ENCODE measurements at places on chromosomes 12 and 14. TPM values are rescaled to one million over a fixed set of nuclear protein-coding genes. Genes with fewer than 3 reads are reported as not detected.
A peak's percentile ranks its signal among the peaks of the same experiment; 100 is the strongest.

DNA sequence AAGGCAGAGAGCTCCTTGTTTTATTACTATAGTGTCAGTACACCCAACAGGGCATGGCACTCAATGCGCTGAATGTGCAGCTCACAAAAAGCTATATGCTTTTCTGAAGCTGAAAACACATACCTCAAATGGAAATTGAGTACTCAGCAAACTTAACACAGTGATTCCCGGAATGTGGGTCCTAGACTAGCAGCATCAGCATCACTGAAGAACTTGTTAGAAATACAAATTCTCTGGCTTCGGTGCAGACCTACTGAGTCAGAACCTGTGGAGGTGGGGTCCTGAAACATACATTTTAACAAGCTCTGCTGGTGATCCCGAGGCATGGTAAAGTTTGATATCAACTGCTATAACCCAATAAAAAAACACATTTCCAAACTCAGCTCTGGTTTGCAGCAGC is 14.9 kb downstream of the RERG start:
- DNase-seq, result no peak

DNA sequence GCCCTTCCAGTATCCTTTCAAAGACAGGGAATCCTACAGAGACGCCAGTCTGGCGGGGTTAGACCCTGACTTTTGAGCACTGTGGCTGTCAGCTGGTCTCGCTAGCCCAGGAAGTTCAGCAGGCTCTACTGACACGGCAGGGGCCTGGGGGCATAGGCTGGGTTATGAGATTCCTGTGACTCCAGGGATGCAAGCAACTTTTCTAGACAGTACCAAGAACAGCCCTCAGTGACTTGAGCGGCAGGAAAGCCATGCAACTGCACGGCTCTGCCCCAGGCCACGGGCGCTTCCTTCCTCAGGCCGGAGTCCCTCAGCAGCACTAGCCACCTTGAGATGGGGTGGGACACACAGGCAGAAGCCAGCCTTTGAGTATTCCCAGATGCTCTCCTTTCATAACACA is 5.1 kb upstream of the SIVA1 start:
- no peak for DNase-seq

DNA sequence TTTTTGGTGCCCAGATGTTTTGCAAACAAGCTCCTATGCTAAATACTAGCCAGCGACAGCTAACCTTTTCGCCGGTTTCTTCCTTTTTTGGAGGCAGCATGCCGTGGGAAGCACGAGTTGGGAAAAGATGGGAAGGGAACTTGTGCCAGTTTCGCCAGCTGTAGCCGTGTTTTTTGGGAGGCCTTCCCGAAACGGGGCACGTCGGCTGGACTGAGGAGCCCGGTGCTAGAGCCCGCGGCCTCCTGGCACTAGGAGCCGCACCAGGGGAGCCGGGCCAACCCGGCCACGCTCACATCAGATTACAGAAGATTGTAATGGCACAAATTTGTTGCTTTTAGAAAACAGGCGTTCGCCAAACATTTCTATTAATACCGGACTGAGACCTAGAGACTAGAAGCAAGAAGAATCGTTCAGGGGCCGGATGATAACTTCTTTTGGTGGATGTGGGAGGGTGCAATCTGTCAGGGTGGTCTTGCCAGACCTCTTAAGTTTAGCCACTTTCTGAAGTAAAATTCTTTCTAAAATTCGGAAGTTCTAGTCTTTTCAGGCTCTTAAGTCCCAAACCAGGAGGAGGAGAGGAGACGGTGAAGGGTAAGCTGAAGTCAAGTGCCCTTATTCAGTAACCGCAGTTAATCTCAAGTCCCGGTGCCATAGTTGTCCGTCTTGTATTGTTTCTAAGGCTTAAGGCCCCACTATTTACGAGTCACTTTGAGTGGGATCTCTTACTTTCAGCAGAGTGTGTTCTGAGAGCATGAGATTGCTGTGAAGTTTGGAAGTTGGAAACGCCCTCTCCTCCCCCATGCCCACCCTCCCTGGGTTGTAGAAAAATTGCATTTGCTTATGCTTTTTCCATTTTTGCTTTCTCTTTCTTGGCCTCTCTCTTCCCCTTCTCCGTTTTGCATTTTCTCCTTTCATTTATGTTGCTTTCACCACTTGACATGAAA is 1.3 kb downstream of the RASSF3 start:
- no peak for DNase-seq

- no peak for DNase-seq
These were observed 1057.7 kb upstream of the TMEM132C start for GRCh38 chr12:127209318-127209717.

DNA sequence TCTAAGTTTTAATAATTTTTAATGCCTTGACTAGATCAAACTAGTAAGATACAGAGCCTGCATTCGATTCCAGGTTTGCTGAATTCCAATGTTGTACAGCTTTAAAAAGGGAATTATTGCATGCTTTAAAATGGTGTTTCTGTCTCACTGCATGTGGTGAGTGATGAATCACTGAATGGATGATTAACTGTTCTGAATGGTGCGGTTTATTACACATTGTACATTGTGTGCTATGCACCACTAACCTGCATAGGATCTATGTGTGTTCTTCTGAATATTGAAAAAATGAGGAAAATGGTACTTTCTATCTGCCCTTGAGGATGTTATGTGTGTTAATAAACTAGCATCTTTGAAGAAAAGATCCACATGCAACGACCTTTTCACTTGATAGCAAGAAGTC is 231.7 kb downstream of the NRXN3 start:
- DNase-seq, result no peak

- DNase-seq, result no peak
These were observed 28.5 kb downstream of the PAWR start for GRCh38 chr12:79662046-79662811.

DNA sequence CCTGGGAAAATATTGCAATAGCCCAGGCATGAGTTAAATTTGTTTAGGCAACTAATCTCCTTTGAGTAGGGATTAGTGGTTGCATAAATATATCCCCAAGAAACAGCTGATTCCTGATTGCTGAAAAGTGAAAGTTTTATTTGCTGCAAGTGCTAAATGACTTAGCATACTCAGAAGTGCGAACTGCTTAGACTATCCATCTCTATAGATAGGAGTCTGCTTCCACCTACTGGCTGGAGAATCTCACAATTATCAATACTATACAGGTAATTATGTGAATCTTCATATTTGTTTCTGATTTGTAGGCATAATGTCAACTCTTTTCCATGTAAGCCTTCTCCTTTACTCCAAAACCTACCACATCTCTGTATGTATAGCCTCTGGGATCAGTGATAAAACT is 12.0 kb upstream of the SLCO1B3 start:
- DNase-seq, result no peak

- no peak for DNase-seq
These were observed 664 bp downstream of the LRFN5 start for GRCh38 chr14:41607304-41607775.

DNA sequence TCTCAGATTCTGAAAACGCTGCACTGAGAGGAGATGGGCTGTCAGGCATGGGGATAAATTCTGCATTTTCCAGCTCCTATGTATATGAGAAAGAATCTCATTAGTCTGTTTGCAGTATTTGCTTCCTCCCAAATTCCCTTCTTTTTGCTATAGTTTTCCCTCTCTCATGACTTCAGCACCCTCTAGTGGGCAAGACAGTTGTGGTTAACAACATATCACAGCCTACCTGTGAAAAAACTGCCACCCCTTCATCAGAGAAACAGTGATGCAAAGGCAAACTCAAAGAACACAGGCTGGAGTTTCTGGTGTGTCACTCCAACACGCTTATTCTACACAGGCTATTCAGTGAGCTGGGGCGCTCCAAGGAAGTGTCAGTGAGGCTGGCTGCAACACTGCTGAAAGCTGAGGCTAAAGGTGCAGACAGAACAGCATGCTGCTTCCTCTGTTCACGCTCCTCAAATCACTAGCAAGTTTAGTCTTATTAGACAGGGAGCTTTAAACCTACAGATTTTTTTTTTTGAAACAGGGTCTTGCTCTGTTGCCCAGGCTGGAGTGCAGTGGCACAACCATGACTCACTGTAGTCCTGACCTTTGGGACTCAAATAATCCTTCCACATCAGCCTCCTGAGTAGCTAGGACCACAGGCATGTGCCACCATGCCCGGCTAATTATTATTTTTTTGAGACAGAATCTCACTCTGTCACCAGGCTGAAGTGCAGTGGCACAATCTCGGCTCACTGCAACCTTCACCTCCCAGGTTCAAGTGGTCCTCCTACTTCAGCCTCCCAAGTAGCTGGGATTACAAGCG is 19.3 kb downstream of the ZC2HC1C start:
- DNase-seq, result peak; percentile 56

DNA sequence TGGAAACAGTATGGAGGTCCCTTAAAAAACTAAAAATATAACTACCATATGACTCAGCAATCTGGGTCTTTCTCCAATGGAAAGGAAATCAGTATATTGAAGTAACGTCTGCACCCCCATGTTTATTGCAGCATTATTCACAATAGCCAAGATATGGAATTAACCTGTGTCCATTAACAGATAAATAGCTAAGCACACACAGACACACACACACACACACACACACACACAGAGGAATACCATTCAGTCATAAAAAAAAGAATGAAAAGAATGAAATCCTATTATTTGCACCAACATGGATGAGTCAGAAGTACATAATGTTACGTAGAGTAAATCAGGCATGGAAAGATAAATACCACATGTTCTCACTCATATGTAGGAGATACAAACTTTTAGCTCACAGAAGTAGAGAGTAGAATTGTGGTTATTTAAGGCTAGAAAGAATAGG is 4.7 kb downstream of the KLRK1 start:
- no peak for DNase-seq

DNA sequence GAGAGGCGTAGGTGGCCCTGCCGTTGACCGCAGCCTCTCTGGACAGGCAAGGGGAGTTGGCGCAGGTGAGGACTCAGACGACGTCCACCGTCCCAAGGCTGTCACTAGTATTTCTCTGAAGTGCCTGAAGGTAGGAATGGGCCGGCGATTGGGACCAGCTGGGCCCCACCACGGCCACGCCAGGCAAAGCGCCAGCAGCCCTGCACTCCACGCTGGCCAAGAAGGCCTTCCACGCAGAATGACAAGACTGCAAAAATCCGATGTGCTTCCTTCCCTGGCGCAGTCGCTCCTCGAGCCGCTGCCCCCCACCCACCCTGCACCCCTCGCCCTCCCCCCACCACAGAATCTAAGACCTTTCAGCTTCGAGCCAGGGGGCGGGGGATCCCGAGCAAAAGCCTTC is 17.3 kb upstream of the MLXIP start:
- DNase-seq, result no peak

DNA sequence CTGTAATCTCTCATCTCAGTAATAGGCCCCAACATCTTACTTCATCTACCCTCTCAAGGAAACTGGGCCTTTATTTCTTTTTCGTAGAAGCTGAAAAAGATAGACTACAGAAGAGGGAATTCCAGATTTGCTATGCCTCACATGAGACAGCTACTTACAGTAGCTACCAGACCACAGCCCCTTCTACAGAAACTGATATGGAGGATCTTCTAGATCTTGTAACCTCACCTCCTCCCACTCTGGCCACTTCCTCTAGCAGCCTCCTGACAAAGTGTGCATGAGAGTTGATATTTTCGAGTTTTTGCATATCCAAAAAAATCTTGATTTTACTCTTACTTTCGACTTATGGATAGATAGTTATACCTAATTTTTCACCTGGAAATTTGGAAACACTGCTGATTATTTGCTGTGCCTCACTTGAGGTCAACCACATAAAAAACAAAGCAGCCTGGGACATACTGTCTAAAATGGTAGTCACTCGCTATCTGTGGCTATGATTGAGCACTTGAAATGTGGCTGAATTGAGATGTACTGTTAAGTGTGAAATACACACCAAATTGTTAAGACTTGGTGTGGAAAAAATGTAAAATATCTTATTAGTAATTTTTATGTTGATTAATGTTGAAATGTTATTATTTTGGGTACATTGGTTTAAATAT is 86.3 kb upstream of the NID2 start:
- no peak for DNase-seq

DNA sequence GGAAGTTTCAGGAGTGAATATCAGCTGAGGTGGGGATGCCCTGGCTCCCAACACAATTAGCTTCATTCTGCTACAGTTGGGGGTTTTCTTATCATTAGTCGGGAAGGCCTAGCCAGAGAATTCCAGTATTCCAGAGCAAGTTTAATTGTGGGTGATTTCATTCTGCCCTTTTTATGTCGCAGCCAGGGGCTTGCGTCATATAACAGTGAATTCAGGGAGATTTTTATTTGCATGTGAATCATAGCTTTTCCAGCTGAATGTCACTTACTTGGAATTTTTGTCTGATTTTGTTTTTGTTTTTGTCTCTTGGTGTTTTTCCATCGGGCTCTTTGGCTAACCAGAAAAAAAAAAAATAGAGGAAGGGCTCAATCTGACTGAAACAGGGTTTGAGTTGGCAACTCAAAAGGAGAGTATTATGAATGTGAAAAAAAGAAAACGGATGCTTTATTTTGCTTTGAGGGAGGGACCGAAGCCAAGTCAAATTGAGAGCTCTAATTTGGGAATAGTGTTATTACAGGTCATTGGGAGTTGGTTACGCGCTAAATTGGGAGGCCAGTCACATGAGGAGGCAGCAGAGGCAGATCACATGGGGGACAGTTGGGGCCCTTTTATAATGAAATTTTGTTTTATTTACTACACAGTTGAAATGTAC is 119.4 kb downstream of the SAMD4A start:
- DNase-seq, result peak; percentile 86

DNA sequence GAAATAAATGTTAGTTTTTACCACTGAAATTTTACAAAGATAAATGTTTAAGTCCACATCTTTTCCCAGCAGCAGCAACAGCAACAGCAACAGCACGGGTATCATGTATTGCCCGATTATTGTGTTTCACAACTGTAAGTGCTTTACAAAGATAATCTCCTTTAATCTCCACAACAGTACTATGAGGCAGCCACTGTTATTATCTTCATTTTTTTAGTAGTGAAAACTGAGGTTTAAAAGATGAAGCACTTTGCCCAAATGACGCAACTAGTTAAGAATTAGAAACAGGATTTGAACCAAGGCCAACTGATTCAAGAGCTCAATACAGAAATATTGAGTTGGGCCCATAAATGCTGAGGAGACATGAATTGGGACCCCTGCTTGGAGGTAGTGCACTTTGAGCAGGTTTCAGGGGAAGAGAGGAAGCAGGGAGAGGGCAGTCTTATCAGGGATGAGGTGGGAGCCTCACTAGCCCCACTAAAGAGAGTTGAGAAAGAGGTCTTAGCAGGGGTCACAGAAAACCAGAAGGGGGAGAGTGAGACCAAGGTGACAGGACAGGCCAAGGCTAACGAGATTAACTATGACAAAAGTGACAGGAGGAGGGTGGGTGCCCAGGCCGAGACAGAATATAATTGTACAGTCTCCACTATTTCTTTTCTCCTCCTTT is 15.3 kb downstream of the KRT2 start:
- no peak for DNase-seq

DNA sequence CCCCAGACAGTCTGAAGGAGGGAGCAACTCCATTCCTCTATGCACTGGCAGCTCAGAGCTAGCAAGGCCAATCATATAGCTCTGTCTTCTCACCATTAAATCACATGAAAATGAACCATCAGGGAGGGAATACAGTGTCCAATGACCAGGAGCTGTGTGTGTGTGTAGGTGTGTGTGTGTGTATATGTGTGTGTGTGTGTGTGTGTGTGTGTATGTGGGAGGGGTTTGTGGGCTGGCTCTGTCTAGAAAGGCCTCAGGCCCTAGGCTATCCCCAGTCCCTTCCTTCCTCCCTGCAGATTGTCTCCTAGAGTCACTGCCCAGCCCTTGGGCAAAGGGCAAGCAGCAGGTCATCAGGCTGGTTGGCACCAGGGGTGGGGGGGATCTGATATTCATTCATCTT is 5.7 kb upstream of the SUSD6 start:
- DNase-seq, result no peak

The BHLHE41 gene
- 69.1 TPM for total RNA-seq

The NYNRIN gene
- 1.2 TPM for total RNA-seq

The ISCU gene
- 135 TPM for total RNA-seq

The AEBP2 gene
- 17.0 TPM for total RNA-seq

The ACSS3 gene
- total RNA-seq, result 0.28 TPM

The CLEC2A gene
- not detected for total RNA-seq

The NPFF gene
- not detected for total RNA-seq

The GPR65 gene
- 2.2 TPM for total RNA-seq

Data from SJSA1 (cell line).